ENCODE measurements at places on chromosomes 1 and 21.

GRCh38 chr1:147586414-147586813 lies 45.1 kb downstream of the BCL9 start:
- no peak for DNase-seq

DNA sequence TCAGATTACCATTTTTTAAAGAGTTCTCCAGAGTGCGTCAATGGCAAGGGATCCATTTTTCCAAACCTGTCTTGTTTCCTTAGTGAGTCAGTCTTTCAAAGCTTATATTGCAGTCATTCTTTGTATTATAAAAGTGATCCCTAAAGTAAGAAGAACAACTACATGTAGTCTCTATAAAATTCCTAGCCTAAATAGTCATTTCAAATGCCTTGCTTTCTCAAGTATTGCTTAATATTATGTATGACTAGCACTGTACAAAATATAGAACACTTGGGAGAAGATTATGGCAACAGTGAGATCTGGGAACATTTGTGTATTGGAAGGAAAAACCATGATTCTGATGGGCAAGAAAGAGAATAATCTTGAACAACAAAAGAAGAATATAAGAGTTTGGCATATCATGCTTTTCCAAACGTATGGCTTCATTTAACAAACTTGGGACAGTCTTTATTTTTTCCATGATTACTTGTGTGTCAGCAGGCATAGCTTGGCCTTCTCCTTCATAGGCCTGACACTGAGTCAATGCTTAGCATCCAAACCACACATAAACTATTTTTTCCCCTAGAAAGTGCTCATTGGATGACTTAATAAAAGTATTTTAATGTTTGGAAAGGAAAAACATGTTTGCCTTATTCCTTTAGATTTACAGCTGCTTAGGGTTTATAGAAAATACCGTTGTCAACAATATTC lies 547.4 kb downstream of the LTN1 start:
- DNase-seq: peak; percentile 77

DNA sequence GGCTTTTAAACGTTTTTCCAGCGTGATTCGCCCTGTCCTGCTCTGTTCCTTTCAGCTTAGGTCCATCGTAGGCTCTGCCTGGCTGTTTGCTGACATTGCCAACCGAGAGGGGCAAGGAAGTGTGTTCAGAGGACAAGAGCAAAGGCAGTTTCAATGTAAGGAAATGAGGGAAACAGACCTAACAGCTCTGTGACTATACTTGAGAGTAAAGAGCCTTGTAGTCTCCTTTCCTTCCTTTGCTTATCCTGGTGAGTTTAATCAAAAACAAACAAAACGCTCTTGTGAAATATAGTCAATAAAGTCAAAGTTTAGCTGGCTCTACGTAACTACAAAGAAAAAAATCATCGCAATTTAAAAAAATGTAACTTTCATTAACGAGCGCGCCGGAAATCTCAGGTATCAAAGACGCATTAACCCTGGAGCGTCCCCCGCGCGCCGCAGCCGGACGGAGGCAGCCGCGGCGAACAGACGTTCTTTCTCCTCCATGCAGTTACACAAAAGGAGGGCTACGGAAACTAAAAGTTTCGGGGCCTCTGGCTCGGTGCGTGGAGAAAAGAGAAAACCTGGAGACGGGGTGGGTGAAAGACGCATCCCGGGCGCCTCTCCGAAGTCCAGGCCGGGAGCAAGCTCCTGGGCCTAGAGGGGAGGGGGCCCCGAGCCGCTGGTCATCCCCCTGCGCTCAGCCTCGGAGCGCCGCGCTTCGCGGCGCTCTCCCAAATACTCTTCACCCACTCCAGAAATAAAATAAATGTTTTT lies 617 bp upstream of the ADGRL2 start:
- DNase-seq: peak; percentile 48

DNA sequence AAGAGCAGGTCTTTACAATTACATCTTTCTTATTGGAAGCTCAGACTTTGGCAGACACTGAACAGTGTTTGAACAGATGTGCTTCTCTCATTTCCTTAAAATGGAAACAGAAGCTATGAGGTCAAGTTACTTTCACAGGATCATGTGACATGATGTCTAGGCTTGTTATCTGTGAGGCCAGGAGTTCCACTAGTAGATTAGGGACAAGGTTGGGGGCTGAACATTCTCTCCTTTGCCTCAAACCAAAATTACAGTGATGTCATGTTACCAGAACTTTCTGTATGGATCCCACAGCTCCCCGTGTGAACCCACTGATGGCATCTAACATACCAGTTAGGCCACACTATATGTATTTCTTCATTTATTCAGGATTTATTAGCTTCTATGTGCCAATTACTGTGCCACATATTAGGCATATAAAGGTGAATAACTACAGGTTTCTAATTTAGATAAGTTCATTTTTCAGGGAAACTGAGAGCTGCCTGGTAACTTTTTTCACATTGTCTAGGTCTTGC lies 6.0 kb downstream of the DYNLT5 start:
- peak; percentile 17 for DNase-seq

GRCh38 chr1:64624218-64624713 lies 120.6 kb upstream of the RAVER2 start:
- DNase-seq: peak; percentile 83

GRCh38 chr1:145804235-145805045 lies 19.5 kb downstream of the RNF115 start:
- no peak for DNase-seq

DNA sequence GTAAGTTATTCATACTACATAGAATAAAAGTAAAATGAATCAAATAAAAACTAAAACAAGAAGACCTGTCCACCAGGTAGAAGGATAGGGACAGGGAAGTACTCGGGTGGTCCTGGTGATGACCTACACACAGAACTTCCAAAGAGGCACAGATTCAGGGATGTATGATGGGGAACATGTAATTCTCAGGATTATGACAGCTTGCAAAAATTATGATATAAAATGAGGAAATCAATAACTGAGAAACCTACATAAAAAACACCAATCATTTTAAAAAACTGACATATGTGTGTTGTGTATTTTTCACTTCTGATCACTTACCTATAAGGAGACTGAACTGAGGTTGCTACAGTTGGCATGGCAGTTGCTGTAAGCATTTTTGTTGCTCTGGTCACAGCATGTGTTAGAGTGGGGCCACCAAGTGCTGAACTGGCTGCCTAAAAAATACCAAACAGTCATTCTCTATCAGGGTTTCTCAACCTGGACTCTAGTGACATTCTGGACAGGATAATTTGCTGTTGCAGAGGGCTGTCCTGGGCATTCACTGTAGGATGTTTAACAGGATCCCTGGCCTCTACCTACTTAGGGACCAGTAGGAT lies 73.8 kb downstream of the USP24 start:
- DNase-seq: peak; percentile 16

DNA sequence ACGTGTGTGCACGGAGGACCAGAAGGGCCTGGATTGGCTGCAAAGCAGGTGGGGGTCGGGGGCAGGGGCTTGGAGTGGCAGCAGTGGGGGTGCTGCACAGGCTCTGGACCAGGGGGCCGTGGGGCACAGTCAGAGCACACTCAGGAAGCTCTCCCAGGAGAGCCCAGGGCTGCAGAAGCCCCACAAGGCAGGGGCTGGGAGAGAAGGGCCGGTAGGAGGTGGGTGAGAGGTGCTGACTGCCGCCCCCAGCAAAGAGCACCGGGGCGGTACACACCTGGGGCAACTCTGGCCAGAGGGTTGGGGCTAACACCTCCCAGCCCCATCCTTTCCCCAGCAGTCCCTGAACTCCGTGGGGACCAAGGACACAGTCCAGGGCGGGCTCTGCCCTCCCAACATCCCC lies 13.9 kb downstream of the CHD5 start:
- DNase-seq: no peak

DNA sequence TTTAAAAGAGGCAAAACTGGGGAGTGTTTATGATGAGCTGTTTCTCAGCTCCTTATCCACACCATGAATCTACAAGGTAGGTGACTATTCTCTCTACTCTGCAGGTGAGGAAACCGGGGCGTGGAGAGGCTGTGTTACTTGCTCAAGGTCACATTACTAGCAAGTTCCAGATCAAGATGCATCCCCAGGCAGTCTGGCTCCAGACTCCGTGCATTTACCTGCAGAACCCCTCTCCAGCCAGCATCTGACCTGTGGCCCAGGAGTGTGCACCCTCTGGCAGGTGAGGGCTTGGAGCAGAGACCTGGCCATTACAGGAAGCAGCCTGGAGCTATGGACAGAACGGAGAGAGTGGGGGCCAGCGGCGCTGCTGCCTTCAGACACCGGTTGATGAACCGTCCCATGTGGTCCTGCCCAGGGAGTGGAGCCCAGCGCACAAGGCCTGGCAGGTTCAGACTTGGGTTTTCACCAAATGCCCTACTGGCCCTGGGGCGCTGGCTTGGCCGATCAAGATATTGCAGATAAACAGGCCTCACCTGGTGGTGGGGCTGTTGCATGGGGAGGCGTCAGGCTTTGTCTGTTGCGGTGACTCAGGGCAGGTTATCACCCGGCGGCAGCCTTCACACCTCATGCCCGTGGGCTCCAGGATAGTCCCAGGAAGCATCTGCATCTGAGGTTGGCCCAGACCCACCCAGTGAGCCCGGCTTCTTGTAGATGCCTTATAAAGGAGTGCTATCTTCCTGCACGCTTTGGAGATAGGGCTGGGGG lies 29.2 kb upstream of the WNT4 start:
- DNase-seq: no peak

DNA sequence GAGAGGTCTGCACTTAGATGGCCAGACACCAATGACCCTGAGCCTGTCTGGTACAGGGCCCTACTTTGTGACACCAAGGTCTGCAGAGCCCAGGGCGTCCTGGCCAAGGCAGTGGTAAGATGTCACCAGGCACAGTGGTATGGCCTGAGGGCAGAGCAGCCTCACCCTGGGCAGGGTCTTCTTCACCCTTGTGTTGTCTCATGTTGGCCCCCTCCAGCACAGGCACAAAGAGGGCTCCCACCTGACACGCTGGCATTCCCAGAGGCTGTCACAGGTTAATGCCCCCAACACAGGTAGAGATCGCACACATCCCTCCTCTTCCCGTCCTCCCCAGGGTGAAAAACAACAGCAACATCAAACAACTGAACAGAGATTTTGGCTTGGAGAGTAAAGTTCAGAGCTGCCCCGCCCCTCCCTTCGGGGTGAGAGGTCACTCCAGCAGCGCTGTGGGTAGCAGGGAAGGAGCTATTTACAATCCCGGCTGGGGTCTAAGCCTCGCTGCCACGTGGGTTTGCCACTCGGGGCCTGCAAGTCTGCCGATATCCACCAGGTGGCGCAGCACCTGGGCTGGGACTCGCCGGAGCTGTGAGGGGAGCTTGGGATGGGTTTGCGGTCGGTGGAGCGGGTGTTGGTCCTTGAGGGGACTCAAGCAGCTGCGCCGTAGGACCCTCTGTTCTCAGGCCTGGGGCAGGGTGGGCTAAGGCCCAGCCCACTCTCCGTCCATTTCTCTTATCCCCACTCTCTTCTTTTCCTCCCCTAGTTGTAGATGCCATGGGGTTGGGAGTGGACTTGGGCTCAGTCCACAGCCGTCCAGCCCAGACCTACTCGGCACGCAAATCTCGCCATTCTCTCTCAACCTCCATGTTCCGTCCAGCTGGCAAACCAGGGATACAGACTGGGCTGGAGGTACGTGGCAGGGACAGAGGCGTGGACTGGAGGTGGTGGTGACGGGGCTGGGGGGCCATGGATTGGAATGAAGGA lies 12.7 kb downstream of the EFNA3 start:
- DNase-seq: peak; percentile 38

DNA sequence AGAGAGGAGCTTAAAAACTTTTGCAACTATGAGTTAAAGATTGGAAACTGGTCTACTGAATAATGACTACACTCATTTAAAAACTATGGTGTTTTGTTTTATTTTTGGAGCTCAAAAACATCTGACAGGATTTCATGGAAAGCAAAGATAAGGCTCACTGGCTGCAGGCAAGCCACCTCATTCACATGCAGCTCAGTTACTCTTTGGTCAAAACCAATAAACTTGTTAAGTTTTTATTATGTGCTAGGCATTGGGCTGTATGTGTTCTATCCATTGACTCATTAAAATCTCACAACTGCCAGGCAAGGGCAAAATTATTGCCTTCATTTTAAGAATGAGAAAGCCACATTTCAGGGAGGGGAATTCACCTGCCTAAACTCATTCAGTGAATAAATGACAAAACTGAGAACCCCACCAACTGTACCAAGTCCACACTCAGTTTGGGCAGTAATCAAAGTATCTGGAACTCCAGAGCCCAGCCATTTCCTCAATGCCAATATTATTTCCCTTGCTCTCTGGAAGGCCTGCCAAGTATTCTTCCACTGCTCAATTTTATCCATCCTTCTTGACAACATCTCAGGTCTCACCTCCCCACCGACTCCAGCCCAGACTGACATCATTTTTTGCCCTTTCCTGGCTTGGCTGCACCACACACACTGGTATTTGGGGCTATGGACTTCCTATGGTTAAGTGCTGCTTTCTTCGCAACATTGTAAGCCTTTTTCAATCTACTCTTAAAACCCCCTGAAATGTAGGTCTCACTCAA lies 401.1 kb upstream of the NFIA start:
- no peak for DNase-seq

GRCh38 chr1:115218034-115218405 lies 120.0 kb downstream of the NGF start:
- no peak for DNase-seq

- no peak for DNase-seq
These were observed 916 bp downstream of the F3 start for GRCh38 chr1:94540440-94541245.

- no peak for DNase-seq
These were observed 2.4 kb upstream of the SHISA4 start for GRCh38 chr1:201886103-201886885.

- DNase-seq: no peak
These were observed 566 bp upstream of the PAQR7 start for GRCh38 chr1:25875856-25876692.

DNA sequence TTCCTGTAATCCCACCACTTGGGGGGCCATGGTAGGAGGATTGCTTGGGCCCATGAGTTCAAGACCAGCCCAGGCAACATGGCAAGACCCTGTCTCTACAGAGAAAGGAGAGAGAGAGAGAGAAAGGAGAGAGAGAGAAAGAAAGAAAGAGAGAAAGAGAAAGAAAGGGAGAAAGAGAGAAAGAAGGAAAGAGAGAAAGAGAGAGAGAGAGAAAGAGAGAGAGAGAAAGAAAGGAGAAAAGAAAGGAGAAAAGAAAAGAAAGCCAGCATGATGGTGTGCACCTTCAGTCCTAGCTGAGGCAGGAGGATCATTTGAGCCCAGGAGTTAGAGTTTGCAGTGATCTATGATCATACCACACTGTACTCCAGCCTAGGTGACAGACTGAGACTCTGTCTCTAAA lies 82.8 kb downstream of the DISP3 start:
- DNase-seq: no peak

DNA sequence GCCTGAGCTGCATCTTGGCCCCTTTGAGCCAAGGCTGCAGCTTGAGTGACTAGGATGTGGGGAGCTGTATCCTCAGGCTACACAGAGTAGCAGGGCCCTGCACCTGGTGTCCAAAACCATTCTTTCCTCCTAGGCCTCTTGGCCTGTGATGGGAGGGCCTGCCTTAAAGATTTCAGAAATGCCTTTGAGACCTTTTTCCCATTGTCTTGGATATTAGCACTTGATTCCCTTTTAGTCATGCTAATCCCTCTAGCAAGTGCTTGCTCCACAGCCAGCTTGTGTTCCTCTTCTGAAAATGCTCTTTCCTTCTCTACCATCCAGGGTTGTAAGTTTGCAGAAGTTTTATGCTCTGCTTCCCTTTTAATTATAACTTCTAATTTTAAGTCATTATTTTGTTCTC lies 21.7 kb upstream of the KIRREL1 start:
- no peak for DNase-seq

- peak; percentile 24 for DNase-seq
These were observed 18.8 kb downstream of the C1orf52 start for GRCh38 chr1:85240643-85241042.
